ENCODE measurements at places on chromosomes 5 and 9.
A peak's percentile ranks its signal among the peaks of the same experiment; 100 is the strongest.

DNA sequence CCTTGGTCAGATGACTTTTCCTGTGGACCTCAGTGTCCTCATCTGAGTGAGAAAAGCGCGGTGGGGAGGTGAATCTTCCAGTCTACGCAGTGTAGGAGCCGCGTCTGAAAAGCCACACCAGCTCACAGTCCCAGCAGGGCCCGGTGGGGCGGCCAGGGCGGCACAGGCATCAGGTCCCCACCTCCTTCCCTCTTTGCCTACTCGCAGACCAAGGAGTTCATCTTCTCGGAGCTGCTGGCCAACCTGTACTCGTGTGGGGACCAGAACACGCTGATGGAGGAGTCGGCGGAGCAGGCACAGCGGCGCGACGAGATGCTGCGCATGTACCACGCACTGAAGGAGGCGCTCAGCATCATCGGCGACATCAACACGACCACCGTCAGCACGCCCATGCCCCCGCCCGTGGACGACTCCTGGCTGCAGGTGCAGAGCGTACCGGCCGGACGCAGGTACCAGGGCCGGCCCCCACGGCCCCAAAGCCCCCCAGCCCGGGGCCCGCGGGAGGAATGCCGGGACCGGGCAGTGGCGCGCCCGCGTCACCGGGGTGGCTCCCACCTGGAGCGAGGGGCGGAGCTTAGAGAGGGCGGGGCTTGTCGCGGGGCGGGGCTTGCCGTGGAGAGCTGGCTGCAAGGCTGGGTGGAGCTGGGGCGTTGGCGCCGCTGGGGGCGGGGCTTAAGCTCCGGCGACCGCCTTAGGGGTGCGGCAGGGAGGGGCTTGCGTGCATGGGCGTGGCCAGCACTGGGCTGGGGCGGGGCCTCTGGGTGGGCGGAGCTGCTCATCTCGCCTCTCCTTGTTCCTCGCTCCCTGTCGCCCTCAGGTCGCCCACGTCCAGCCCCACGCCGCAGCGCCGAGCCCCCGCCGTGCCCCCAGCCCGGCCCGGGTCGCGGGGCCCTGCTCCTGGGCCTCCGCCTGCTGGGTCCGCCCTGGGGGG, 25.6 kb downstream of the GOLGA2 start:
- DNase-seq: peak; percentile 84

GRCh38 chr5:148730270-148730669, 75.9 kb upstream of the HTR4 start:
- no peak for DNase-seq

DNA sequence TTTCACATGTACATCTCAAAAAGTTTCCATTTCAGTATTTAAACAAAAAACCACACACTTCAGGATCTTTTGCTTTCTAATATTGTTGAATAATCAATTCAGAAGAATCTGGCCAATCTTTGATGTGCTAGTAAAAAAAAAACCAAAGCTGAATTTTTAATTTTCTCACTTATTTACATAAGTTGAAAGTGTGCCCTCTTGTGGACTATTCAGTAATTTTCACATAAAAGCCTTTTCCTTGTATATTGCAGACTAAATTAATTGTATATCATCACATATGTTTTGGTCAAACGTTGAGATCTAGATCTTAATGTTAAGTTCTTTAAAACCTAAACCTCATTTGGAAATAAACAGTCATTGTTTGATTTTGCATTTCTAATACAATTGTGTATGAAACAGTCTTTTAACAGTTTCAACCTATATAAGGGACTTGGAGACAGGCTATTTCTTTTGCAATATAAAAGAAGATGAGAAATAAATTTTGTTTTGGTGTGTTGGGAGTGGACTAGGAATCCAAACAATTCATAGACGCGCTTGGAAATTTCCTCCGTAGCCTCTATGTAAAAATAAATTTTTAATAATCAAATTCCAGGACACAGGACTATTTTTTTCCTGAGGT, 68.1 kb downstream of the NIPBL start:
- no peak for DNase-seq

GRCh38 chr9:124342776-124343485, 72.3 kb downstream of the PSMB7 start:
- DNase-seq: peak; percentile 82

- DNase-seq: no peak
Measured at GRCh38 chr9:91758491-91758981, 191.5 kb downstream of the ROR2 start.

DNA sequence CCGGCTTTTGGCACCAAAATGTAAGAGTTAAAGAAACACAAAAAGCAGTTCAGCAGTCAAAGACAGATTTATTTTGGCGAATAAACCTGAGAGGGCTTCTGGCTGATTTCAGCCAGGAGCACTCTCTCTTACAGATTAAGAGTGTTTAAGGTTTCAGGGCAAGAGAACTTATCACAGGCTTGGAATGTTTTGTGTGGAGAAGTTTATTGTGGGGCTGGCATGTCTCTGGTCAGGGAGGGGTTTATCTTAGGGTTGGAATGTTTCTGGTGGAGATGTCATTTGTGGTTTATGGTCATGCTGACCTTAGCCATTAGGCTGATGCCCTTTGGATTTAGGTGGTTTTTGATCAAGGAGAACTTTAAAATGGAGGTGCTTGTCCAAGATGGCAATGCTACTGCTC, 622.3 kb upstream of the PTPRD start:
- no peak for DNase-seq

DNA sequence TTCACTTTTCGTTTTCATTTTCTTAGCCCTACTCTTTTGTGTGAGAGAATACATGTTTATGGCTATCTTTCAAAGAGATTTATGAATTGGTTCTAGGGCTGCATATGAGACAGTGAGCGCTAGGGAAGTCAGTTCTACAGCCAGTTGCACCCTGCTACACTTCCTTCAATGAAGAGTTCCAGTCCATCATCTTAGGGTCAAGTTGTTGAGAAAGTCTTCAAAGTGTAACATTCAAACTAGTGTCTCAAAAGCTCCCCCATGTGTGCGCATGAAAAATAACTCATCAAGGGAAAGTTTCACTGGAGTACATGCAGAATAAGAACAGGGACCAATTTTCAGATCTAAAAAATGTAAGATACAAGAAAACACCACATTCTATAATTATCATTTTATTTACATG, 317.2 kb downstream of the DEPDC1B start:
- no peak for DNase-seq

GRCh38 chr5:76256116-76256889, 146.8 kb upstream of the IQGAP2 start:
- peak; percentile 66 for DNase-seq

GRCh38 chr9:135826188-135826545, 81.2 kb downstream of the CAMSAP1 start:
- DNase-seq: no peak

- no peak for DNase-seq
Measured at GRCh38 chr9:116693233-116693731, 6.2 kb downstream of the TRIM32 start.

- DNase-seq: peak; percentile 41
Measured at GRCh38 chr5:159787837-159788236, 128.4 kb upstream of the ADRA1B start.

- no peak for DNase-seq
Measured at GRCh38 chr9:36930941-36931340, 103.1 kb downstream of the PAX5 start.

DNA sequence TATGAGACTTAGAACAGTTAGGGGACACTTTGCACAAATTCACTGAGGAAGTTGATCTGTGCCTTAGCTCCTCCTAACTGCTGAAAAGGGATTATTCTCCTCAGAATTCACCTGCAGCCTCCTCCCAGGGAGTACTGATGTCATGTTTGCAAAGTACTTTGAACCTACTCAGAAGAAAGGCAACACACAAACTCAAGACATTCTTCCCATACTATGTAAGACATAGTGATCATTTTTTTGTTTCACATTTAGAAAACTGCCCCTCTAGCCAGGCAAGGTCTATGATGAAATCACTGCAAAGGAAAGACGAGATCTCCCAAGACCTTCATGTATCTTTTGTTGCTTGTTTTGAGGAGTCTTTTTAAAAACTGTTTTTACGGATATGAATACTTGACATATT, 10.6 kb upstream of the VLDLR start:
- DNase-seq: no peak

DNA sequence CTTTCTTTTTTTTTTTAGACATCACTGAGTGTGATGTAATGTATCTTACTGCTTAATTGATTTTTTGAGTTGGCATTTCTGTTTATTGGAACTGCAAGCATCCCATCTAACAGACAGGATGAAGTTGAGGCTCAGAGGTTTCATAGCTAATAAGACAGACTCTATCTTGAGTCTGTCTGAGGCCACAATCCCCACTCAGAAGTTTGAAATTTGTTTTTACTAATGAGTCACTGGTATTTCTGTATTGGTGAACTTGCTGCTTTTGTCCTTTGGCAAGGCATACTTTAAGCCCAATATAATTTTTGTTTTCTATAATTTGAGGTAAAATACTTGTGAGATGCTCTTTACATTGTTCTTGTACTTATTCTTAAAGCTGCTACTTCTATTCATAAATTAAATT, 491.2 kb downstream of the PSAT1 start:
- DNase-seq: no peak

- DNase-seq: no peak
Measured at GRCh38 chr5:67015541-67016191, 180.9 kb downstream of the CD180 start.

GRCh38 chr5:6401410-6401809, 23.1 kb upstream of the MED10 start:
- no peak for DNase-seq

GRCh38 chr9:108687006-108687987, 168.5 kb downstream of the ACTL7B start:
- no peak for DNase-seq

DNA sequence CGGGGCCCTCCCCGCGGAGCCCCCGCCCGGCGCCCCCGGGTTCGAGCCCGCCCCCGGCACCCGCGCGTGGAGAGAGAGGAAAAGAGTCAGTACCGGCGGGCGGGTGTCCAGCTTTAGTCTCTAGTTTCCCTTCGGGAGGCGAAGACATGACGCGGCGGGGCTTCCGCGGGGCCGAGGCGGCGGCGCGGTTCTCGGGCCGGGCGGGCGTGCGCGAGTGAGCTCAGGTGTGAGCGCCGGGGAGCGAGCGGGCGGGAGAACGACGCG, 181 bp downstream of the DAP start:
- no peak for DNase-seq

DNA sequence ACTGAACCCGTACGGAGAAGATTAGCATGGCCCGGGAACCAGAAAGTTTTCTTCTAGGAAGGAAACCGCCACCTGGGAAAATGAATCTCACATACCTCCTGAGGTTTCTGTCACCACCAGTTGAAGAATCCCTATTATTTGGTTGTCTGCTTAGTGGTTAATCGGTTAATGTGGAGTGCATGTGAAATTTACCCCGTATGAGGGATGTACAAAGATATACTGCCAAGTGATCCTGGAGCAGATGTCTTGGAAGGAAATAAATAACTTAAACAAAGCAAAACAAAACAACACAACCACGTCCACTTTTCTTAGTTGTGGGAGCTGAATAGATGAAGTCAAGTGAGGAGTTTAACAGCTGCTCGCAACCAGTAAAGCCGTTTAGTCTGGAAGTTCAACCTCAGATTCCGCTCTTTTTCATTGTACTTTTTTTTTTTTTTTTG, 3.8 kb downstream of the DMRT2 start:
- no peak for DNase-seq

GRCh38 chr5:80989883-80990282, 29.7 kb downstream of the RASGRF2 start:
- DNase-seq: no peak

- no peak for DNase-seq
Measured at GRCh38 chr5:124371111-124371706, 375.2 kb downstream of the ZNF608 start.

DNA sequence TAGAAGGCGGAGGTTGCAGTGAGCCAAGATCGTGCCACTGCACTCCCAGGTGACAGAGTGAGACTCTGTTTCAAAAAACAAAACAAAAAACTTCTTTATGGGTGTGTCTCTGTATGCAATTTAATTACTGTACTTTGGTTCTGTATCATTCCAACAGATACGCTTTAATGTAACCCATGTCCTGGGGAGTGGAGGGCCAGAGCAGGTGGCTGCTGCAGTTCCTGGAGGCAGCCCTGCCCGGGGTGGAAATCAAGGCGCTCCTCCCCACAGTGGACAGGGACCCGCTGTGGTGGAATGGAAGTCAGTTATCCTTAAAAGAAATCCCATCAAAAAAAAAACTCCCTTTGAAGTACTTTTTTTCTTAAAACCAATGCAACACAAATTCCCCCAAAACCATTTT, 1.9 kb downstream of the DAP start:
- no peak for DNase-seq

DNA sequence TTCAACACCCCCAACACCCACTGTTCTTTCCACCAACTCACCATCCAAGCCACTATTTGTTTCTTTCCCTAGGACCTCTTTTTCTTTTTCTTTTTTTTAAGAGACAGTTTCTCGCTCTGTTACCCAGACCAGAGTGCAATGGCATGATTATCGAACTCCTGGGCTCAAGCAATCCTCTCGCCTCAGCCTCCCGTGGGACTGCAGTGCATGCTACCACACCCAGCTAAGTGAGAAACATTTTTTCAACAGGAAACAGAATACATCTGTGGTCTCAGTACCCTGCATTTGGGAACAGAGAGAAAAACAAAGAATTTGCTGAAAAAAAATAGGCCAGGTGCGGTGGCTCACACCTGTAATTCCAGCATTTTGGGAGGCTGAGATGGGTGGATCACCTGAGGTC, 24.6 kb downstream of the B4GALT1 start:
- DNase-seq: no peak

DNA sequence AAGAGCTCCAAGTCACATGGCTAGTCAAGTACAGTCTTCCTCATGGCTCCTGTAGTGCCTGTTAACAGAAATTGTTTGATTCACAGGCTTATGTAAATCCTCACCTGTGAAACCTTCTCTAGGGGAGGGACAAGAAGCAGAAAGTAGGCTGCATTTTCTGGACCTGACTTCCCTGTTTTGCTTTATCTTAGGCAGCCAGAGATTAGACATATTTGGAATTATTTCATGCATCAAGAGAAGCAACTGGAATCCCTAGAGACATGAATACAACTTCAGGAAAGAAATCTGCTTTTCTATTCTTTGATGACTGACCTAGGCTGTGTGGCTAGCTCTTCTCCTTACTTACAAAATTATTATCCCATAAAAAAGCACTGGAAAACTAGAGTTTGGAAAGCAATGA, 52.3 kb downstream of the CAST start:
- DNase-seq: no peak

DNA sequence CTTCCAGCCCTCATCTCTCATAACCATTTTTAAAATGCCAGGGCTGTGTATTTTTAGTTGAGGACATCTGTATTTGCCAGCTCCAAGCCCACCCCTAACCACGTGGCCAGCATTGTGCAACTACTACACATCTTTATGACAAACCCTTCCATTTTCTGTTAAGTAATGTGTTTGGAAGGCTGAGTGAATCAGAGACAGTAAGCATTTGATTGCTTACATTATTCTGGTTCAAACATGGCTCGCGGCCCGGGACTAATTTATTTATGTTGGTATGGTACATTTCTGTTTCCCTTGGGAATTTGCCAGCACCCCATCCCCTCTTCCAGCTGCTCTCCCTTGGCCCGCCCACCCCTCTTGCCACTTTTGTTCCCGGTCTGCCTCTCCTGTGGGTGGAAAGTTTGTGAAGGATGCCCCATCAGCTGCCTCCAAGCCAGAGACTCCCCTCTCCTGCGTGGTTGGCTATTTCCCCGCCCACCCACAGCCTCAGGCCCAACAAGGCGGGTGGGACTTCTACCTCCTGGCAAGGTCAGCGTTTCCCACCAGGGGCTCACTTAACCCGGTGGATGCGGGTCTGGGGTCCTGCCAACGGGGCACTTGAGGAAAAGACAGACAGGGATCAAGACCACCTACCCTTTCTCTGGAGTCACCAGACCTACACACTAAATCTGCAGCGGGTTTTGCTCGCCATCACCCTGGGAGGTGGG, 162.2 kb downstream of the HSD17B3 start:
- DNase-seq: peak; percentile 79

GRCh38 chr9:27800692-27801370, 227.6 kb upstream of the C9orf72 start:
- no peak for DNase-seq
